Memory B cell (primary cell): ENCODE measurements at places on chromosomes 12 and 14.

DNA sequence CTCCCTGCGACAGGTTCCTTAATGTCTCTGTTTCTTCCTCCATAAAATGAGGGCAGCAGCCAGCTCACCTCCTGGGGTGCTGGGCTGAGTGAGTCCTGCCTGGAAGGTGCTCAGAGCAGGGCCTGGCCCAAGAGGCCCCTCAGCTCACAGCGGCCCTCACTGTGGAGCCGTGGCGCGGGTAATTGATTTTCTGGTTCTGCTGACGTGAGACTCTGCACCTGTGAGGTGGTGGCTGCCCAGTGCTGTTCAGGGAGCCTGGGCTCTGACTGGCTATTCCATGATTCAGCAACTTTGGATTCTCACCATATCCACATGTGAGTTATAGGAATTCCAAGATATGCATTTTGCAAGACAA, 266.6 kb downstream of the ADGRD1 start:
- no peak for DNase-seq

- no peak for DNase-seq
These were observed 16.0 kb upstream of the ZFP36L1 start for GRCh38 chr14:68808696-68809480.

- DNase-seq, result no peak
These were observed 174.7 kb downstream of the SSPN start for GRCh38 chr12:26370098-26370497.

DNA sequence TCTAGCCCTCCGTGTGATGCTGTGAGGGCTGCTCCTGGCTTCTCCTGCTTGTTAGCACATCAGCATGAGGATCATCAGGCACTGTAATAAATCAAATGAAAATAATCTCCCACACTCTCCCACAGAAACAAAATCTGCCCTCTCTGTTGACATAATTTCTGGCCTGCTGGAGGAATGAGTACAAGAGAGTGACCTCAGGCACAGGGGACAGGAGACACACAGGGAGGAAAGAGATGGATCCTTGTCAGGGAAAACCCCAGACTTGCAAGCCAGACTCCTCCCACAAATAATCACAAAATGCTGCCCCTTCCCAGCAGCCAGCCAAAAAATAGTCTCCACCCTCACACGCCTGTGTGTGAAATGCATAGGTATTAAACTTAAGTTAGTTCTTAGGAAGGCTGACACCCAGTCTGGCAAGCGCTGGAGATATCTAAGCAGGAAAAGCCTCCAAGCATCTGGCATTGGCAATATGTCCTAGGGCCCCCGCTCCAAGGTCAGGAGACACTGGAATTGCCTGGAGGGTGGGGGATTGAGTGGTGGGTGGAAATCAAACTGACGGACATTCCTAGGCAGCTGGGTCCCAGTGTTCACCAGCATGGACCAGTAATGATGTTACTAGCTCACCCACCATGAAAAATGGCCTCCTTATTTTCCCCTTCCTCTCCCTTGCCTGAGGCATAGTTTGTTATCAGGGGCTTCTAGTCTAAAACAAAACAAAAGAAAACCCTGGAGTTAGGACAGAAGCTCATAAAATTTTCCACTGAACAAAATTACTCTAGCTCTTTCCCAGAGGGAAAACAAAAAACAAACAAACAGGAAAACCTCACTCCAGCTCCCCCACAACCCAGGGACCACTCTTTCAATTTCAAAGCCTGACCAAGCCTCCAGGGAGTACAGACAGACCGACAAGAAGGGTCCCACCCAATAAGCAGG, 22.0 kb downstream of the SMUG1 start:
- no peak for DNase-seq

DNA sequence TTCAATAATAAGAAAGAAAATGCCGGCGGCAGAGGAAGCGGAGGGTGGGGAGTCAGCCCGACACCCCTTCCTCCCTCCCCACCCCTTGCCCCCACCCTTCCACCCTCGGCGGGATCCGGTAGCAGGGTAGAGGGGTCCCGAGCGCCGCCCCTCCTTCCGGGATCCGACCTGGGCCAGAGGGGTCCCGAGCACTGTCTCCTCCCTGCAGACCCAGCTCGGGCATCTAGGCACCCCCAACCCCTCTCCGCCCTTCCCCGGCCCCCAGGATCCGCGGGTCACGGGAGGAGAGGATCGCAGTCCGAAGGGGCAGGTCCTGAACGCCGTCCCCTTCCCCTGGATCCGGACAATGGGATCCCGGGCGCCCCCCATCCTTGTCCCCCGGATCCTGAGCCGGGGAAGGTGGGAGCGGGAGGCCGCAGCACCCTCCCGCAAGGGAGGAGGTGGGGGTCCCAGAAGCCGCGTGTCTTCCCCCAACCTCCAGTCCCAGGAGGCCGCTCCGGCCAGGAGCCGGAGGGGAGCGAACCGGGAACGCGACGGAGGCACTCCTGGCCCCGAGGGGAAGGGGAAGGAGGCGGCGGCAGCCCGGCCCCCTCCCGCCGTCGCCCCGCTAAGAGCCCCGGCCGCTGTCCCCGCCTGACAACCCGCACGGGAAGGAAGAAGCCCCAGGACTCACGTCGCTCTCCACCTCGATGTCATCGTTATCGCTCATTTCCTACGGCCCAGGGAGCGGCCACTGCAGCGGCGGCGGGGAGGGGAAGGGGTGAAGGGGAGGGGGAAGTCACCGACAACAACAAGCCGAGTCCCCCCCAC, 481 bp downstream of the MAX start:
- no peak for DNase-seq
